ENCODE measurements at places on chromosomes 13 and 19.

DNA sequence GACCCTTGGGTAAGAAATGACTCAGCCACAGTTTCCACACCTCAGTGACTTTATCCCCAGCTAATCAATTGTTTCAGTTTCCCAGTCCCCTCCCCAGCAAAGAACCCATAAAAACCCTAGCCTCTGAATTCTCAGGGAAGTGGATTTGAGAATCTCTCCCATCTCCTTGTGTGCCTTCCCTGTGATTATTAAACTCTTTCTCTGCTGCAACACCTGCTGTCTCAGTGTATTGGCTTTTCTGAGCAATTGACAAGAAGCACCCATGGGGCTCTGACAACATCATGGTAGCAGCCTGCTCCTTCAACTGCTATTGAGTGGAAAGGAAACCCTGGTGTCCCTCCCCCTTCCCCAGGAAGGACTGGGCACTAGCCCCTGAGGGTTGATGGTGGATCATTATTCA is 73.7 kb downstream of the UQCRFS1 start:
- no peak overlapping the region for H3K4me3 ChIP-seq
- H3K4me1 ChIP-seq: no peaks in the 10 kb centered on the region
- peaks cover 5% of the 10 kb centered on the region for H3K36me3 ChIP-seq
- H3K27ac ChIP-seq: no peak overlapping the region
- DNase-seq: no peak

DNA sequence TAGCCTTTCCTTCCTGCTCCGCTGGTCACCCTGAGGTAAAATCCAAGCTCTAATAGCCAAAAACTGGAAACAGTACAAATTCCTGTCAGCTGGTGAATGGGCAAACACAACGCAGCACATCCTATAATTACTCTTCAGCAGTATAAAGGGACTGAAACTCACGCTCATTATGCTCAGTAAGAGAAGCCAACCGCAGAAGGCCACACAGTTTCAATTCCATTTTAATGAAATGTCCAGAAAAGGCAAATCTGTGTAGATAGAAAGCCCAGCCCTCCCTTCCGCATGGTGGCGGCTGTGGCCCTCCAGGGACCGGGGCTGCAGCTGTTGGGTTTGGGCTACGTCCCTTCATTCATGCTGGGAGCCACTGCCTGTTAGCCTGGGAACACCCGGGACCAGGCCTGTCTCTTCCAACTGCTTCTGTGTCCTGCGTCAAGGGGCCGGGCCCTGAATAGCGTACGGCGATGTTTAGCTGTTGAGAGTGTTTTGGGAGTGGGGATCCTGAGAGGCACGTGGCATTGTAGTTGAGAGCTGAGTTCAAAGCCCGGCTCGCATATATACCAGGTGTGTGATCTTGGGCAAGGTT is 23.5 kb downstream of the NKPD1 start:
- H3K27ac ChIP-seq: no peak overlapping the region
- H3K27me3 ChIP-seq: no peaks in the 10 kb centered on the region
- no peak overlapping the region for H3K4me3 ChIP-seq
- H3K36me3 ChIP-seq: no peaks in the 10 kb centered on the region

DNA sequence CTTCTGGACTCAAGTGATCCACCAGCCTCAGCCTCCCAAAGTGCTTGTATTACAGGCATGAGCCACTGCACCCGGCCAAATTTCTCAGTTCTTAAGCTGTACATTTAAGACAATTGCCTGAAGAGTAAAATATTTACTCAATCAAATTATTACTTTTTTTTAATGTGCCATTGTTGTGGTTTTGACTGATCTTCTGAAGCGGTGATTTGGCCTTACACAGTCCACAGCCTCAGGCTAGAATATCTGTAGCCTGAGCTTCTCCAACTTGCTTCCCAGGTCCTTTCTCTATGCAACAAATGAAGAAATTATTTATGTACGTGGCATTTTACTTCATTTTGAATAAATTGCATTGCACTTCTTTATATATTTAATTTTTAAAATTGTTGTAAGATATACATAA is 281.3 kb downstream of the KLF5 start:
- no peaks in the 10 kb centered on the region for H3K36me3 ChIP-seq
- no peak for DNase-seq
- no peaks in the 10 kb centered on the region for H3K27me3 ChIP-seq

DNA sequence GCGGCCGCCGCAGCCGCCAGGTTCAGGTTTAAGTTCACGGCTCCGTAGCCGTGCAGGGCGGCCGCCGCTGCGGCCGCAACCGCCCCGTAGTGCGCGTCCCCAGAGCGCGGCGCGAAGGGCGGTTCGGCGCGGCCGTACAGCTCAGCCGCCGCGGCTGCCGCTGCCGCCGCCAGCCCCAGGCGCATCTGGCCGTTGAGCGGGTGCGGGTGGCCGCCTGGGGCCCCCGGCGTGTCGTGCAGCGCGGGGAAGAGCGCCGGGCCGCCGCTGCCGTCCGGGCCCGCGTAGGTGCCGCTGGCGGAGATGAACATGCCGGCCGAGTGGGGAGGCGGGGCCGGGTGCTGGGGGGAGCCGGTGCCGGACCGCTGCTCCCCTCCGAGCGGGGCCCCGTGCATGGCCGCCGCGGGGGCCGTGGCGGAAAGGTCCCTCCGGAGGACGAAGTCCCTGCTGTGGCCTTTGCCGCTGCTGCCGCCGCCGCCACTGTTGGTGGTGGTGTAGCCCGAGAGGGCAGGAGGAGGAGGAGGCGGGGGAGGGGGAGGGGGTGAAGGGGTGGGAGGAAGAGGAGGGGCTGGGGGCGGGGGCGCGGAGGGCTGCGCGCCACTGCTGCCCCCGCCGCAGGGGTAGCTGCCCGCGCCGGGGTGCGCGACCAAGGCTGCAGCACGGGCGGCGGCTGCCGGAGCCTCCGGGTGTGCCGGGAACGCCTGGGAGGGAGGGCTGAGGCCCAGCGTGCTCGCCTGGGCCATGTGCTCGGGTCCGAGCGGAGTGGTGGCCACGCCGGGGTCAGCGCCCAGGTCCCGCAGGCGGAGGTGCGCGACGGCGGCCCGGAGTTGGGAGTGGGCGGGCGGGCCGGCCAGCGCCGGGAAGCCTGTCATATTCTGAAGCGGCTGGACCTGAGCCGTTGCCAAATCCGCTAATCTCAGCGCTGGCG is 654 bp downstream of the ZIC5 start:
- H3K27ac ChIP-seq: no peak overlapping the region
- H3K27me3 ChIP-seq: peaks cover 81% of the 10 kb centered on the region
- H3K4me1 ChIP-seq: peaks cover 29% of the 10 kb centered on the region
- peaks cover 15% of the 10 kb centered on the region for H3K36me3 ChIP-seq
- H3K4me3 ChIP-seq: peak overlapping the region; percentile 25

- H3K27me3 ChIP-seq: peaks cover 49% of the 10 kb centered on the region
- H3K4me1 ChIP-seq: peaks cover 16% of the 10 kb centered on the region
Measured at GRCh38 chr19:7823686-7824301, 6.2 kb upstream of the EVI5L start.

- DNase-seq: no peak
- H3K27ac ChIP-seq: no peak overlapping the region
- H3K27me3 ChIP-seq: peaks cover 60% of the 10 kb centered on the region
- H3K4me3 ChIP-seq: no peak overlapping the region
Measured at GRCh38 chr19:15197275-15197941, 3.4 kb downstream of the NOTCH3 start.

DNA sequence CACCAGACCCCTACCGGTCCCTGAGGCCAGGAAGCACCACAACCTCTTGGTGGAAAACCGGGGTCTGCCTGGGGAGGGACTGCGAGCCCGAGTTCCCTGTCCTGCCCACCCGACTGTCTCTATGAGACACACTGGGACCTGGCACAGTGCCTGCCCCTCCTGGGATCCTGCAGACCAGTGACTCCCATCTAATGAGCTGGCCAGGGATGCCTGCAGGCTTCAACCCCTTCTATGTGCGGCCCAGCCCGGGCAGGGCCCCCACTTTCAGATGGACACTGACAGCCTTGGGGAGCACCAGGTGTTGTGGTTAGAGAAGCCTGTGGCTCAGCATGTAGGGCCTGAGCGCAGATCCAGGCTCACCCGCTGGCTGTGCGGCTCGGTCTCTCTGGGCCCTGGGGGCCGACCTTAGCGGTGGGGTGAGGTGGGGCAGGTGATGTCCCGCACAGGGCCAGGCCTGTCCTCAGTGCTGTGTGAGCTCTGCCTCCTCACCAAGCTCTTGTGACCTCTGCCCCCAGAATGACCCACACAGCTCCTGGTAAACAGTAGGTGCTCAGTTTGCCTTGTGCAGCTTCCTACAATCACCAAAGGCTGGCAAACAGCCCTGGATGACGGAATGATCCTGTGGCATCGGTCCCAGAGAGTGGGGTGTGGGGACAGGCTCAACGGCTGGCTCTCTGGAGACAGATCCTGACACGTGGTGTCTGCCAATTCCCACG is 17.9 kb upstream of the CACTIN start:
- no peaks in the 10 kb centered on the region for H3K36me3 ChIP-seq
- no peak overlapping the region for H3K4me3 ChIP-seq
- H3K27me3 ChIP-seq: no peaks in the 10 kb centered on the region
- H3K4me1 ChIP-seq: no peaks in the 10 kb centered on the region
- no peak overlapping the region for H3K27ac ChIP-seq
- no peak for DNase-seq

DNA sequence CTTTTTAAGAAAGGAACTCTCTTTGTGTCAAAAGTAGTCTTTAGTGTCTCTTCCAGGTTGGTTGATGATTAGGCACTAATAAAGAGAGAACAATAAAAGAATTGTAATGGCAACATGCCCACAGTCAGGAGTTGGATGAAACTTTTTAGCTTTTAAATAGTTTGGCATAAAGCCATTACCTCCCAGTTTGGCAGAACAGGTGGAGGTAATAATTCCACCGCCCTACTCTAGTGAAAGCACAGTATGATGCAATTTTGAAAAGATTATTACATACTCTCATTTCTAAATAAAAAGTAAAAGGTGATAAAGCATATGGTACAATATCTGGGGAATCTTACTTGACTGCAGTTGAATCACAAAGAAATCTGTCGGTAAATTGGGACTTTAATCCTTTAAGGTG is 497.6 kb downstream of the SUCLA2 start:
- no peak overlapping the region for H3K27ac ChIP-seq
- no peaks in the 10 kb centered on the region for H3K36me3 ChIP-seq
- H3K4me1 ChIP-seq: no peaks in the 10 kb centered on the region
- no peak for DNase-seq

GRCh38 chr13:46775385-46776107 is 21.4 kb downstream of the ESD start:
- no peak overlapping the region for H3K27ac ChIP-seq
- H3K36me3 ChIP-seq: peaks cover 9% of the 10 kb centered on the region
- no peak overlapping the region for H3K4me3 ChIP-seq
- no peak for DNase-seq
- no peaks in the 10 kb centered on the region for H3K27me3 ChIP-seq
- no peaks in the 10 kb centered on the region for H3K4me1 ChIP-seq

- no peak overlapping the region for H3K4me3 ChIP-seq
- H3K27me3 ChIP-seq: no peaks in the 10 kb centered on the region
Measured at GRCh38 chr19:13043285-13043684, 48.0 kb downstream of the NFIX start.

- no peak overlapping the region for H3K27ac ChIP-seq
- no peaks in the 10 kb centered on the region for H3K4me1 ChIP-seq
- no peak overlapping the region for H3K4me3 ChIP-seq
- no peak for DNase-seq
- no peaks in the 10 kb centered on the region for H3K27me3 ChIP-seq
Measured at GRCh38 chr13:65034266-65034665, 2195.9 kb downstream of the PCDH9 start.

- no peaks in the 10 kb centered on the region for H3K36me3 ChIP-seq
- no peak for DNase-seq
- no peaks in the 10 kb centered on the region for H3K27me3 ChIP-seq
- no peaks in the 10 kb centered on the region for H3K4me1 ChIP-seq
Measured at GRCh38 chr13:111912991-111913760, 153.8 kb upstream of the SOX1 start.

DNA sequence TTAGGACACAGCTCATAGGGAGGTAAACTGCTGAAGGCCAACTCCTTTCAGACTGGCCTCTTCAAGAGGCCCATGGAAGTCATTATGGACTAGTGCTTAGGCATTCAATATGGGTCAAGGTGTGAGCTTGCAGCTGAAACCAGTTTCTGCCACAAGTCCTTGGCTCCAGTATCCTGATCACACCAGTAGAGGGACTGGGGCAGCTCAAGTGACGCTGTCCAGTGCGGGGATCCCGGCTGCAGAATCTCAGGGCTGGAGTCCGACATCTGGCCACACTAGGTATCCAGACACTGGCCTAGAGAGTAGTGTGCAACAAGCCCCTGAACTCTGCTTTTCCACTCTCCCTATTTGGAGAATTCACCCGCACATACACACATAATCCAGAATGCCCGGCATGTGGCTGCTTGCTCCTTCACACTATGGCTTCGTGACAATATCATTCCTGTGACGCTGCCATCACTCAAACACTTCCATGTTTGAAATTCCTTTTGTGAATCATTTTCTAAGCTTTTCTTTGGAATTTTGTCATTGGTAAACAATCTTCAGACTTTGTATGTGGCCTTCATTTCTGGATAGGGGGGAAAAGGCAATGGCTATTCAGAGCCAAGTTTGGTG is 425.1 kb downstream of the EFNB2 start:
- no peaks in the 10 kb centered on the region for H3K4me1 ChIP-seq
- no peaks in the 10 kb centered on the region for H3K36me3 ChIP-seq
- no peaks in the 10 kb centered on the region for H3K27me3 ChIP-seq
- no peak overlapping the region for H3K4me3 ChIP-seq
- no peak overlapping the region for H3K27ac ChIP-seq

- H3K27me3 ChIP-seq: no peaks in the 10 kb centered on the region
- no peak overlapping the region for H3K4me3 ChIP-seq
- H3K27ac ChIP-seq: no peak overlapping the region
- DNase-seq: no peak
Measured at GRCh38 chr13:88042489-88042888, 371.3 kb downstream of the SLITRK5 start.

DNA sequence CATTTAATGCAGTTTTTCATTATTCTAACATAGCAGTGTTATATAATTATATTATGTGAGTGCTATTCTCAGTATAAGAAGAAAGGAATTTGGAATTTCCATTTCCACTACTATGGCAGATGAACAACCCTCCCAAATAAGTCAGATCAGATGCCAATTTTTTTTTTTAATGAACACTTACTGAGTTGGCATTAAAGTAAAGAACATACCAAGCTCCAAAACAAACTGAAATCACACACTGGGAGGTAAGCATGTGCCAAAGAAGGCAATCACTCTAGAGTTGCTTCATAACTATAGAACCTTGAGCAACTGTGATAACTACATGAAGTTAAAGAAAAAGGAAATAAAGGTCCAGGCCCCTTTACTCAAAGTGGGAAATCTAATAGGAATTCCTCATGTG is 90.3 kb downstream of the RNF17 start:
- H3K27ac ChIP-seq: no peak overlapping the region
- peaks cover 12% of the 10 kb centered on the region for H3K27me3 ChIP-seq
- H3K36me3 ChIP-seq: no peaks in the 10 kb centered on the region
- no peaks in the 10 kb centered on the region for H3K4me1 ChIP-seq
- no peak overlapping the region for H3K4me3 ChIP-seq
- DNase-seq: no peak

GRCh38 chr13:65310663-65311328 is 1919.3 kb downstream of the PCDH9 start:
- H3K27me3 ChIP-seq: no peaks in the 10 kb centered on the region
- no peaks in the 10 kb centered on the region for H3K4me1 ChIP-seq
- no peaks in the 10 kb centered on the region for H3K36me3 ChIP-seq
- no peak overlapping the region for H3K4me3 ChIP-seq
- no peak for DNase-seq
